ENCODE measurements at places on chromosomes 1 and 21. TPM values are rescaled to one million over a fixed set of nuclear protein-coding genes. Genes with fewer than 3 reads are reported as not detected.

Gene GPR25
- 1.3 TPM for total RNA-seq

Gene TSPEAR
- total RNA-seq = not detected

DNA sequence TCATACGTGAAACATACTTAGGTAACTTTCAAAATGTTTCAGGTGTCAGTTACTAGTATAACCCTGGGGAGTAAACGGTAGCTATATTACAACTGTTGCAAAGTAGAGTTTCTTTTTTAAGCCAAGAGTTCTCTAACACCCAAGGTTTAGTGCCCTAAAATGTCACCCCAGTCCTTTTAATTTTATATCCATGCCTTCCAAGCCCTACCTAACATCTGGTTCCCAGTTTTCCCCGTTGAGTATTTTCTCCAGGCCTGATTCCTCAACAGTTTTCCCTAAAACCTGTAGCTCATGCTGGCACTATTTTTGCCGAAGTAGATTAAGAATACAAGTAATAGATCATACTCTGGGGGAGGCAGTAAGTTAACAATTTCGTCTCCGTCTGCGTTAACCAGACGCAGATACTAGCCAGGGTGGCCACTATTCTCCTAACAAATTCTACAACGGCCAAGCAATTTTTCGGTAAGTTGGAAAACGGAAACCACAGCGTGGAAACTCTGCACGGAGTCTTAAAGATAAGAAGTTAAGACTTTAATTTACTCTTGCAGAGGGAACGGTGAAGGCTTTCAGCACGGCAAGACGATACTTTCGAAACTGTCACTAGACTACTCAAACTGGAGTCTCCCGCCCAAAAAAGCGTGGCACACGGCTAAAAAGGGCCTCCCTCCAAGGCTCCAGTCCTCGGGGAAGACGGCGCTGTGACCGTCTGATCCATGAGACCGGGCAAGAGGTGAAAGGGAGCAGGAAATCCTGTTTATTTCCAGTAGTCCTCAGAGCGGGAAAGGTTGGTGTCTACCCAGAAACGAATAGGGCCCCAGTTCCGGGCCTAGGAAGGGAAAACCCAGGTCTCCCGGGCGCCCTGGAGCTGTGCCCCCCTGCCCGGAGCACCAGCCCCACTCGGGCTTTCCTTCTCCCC is 945 bp downstream of the SRSF4 start:
- DNase-seq = no peak

- no peak for DNase-seq
Observed at GRCh38 chr1:114258633-114259032, 105.0 kb upstream of the SYT6 start.

GRCh38 chr1:48005253-48006117 is 8.3 kb upstream of the TRABD2B start:
- DNase-seq = no peak

DNA sequence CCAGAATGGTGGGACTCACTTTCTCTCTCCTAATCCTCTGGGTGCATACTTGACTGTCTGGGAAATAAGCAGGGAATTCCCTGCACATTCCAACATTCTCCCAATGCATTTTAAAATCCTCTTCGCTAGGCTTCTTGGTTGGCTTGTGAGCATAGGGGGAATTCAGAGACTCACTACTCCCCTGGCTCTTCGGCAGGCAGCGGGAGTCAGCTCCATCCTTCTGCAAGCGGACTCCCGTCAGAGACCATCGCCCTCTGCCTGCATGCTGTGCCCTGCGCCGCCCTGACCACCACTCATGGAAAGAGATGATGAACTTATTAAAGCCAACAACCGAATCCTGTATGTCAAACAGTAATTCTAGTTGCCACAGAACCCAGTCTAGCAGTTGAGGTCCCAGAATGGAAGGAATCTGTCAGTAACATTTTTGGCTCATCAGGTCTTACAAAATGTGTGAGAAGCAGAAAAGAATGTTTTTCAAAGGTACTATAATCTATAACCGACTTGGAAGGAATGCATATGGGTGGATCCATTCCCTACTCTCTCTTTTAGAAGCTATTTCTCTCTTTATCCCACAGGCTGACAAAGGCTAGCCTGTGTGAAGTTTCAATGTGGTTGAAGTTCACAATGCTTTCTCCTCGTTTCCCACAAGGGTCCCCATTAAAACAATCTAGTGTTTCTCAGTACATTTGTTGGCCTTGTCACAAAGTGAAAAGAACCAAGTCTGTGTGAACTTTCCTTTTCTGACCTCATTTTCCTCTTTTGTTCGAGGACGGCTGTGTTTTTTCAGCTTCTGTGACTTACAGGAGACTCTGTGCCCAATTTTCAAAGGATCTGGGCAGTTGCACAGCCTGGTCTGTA is 119.1 kb upstream of the ADAR start:
- DNase-seq = no peak

All from naive thymus-derived CD4-positive, alpha-beta T cell (primary cell).